ENCODE measurements at places on chromosomes 12 and 14. TPM values are rescaled to one million over a fixed set of nuclear protein-coding genes. Genes with fewer than 3 reads are reported as not detected.

Gene RAD9B
- not detected for total RNA-seq

Gene SYCP3
- total RNA-seq, result not detected

Gene CDH24
- 7.2 TPM for total RNA-seq

Gene PRIMA1
- total RNA-seq, result 0.33 TPM

DNA sequence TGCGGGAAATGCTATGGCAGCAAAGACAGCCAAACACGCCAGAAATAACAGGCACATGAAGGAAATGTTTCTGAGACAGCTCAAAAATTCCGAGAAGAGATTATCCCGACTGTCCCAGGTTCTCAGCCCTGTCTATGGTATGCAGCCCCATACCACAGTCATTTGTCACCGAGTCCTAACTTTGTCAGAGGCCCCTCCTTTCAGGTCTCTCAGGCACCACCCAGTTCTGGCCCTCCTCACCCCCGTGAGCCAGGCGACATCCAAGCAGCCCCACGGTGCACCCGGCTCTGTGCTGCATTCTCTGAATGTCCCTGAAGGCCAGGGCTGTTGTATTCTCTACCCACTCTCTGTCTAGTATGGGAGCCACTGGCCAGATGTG, 24.0 kb downstream of the SSH1 start:
- no peaks in the 10 kb centered on the region for H3K27me3 ChIP-seq
- H3K4me3 ChIP-seq, result no peak overlapping the region
- no peak for DNase-seq
- peaks cover 59% of the 10 kb centered on the region for H3K4me1 ChIP-seq
- H3K27ac ChIP-seq, result peak overlapping the region; percentile 83

DNA sequence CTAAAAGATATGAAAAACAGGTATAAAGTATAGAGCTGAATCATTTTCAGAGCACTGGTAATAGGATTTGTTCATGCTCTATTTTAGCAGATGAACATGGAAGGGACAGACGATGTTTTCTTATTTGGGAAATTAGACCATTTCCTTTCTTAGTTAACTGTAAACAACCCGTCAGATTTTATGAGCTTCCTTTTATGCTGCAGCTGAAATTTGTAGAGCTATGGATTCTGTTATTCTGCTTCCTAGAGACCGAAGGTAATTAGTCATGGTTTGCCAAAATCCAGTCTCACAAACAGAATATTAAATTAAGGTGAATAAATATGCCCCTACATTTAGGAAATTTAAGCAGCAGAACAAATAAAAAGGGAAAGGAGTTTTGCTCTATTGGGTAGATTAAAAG, 180.2 kb upstream of the SYT1 start:
- H3K27ac ChIP-seq, result no peak overlapping the region
- no peak overlapping the region for H3K4me3 ChIP-seq
- no peaks in the 10 kb centered on the region for H3K36me3 ChIP-seq

GRCh38 chr14:33307691-33308251, 369.1 kb downstream of the NPAS3 start:
- H3K27ac ChIP-seq, result peak overlapping the region; percentile 38
- H3K36me3 ChIP-seq, result no peaks in the 10 kb centered on the region
- H3K4me3 ChIP-seq, result no peak overlapping the region
- DNase-seq, result peak; percentile 67
- H3K27me3 ChIP-seq, result no peaks in the 10 kb centered on the region

- no peak for DNase-seq
- no peaks in the 10 kb centered on the region for H3K36me3 ChIP-seq
- peak overlapping the region; percentile 84 for H3K27ac ChIP-seq
- H3K27me3 ChIP-seq, result no peaks in the 10 kb centered on the region
Observed at GRCh38 chr12:56190695-56191155, 1.4 kb upstream of the SMARCC2 start.

GRCh38 chr12:109861689-109862314, 18.5 kb downstream of the GLTP start:
- H3K4me3 ChIP-seq, result no peak overlapping the region
- no peaks in the 10 kb centered on the region for H3K27me3 ChIP-seq
- peaks cover 10% of the 10 kb centered on the region for H3K36me3 ChIP-seq
- H3K4me1 ChIP-seq, result peaks cover 59% of the 10 kb centered on the region

- no peak overlapping the region for H3K4me3 ChIP-seq
- H3K27me3 ChIP-seq, result no peaks in the 10 kb centered on the region
- DNase-seq, result no peak
- no peaks in the 10 kb centered on the region for H3K36me3 ChIP-seq
- H3K27ac ChIP-seq, result no peak overlapping the region
Observed at GRCh38 chr14:24422694-24423601, 6.5 kb downstream of the CBLN3 start.

Data from thyroid gland (tissue), 4 donors.